ENCODE measurements at places on chromosomes 4 and X. TPM values are rescaled to one million over a fixed set of nuclear protein-coding genes. Genes with fewer than 3 reads are reported as not detected.

DNA sequence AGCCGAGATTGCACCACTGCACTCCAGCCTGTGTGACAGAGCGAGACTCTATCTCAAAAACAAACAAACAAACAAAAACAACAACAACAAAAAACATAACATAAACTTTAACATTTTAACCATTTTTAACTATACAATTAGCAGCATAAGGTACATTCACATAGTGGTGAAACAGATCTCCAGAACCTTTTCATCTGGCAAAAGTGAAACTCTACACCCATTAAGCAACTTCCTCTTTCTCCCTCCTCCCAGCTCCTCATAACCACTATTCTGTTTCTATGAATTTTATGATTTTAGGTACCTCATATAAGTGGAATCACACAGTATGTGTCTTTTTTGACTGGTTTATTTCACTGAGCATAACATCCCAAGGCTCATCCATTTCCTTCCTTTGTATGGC, 103.6 kb downstream of the FAM13A start:
- DNase-seq, result peak; percentile 13

GRCh38 chr4:39054497-39054896, 7.5 kb upstream of the KLHL5 start:
- no peak for DNase-seq

DNA sequence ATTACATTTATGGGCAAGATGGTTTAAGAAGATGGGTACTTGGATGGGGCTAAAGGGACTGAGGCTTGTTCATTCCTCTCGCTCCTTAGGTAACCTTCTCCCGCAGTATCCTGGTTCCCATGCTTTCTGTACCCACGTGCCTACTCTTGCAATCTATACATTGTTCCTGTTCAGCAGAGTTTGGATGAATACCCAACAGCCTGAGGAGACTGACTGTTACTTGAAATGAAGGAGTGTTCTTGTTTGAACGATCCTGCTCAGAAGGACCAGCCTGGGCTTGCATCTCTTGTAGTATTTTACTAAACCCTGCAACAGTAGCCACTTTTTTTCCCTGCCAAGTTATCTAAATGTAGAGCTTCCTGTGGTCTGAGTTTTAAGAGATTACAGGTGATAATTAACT, 33.7 kb upstream of the ADH6 start:
- DNase-seq, result no peak

RTL9 gene
- total RNA-seq, result 0.11 TPM

DDX53 gene
- not detected for total RNA-seq

HELT gene
- total RNA-seq, result not detected

GRCh38 chr4:148514581-148514980, 72.4 kb upstream of the NR3C2 start:
- no peak for DNase-seq
